ENCODE measurements at places on chromosomes 3 and 15.

DNA sequence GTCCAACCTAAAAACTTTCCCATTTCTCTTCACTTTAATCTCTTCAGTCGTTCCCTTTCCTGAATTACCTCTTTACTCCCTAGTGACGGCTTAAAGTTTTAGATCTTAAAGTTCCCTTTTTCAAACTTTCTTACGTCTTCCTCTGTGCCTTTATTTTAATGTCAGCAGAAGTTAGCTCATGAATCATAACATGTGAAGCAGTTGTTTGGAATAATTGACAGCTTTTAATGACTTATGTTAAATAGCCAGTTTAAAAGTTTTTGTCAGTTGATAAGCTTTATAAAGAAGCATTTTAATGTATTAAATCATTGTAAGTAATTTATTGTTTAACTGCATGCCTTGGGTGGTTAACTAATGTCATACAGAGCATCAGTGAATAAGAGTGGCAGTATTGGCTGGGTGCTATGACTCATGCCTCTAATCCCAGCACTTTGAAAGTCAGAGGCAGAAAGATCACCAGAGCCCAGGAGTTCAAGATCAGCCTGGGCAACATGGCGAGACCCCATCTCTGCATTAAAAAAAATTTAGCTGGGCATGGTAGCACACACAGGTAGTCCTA is 33.9 kb downstream of the PIK3CA start:
- DNase-seq, result no peak

DNA sequence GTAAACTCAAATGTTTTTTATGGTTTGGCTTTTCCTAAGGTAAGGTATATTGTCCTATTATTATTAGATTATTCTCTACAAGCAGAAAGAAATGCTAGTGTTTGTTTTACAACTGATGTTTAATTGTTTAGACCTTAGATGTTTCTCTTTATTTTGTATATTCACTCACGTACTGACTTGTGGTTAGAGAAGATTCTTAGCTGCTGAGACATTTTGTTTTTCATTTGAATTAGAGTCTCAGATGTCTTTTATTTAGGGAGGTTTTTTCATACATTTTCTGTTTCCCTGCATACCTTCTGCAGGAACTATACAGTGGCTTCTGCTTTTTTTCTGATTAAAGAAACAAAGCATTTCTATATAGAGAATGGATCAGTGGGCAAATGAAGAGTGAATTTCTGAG is 110.9 kb downstream of the MYRIP start:
- no peak for DNase-seq

DNA sequence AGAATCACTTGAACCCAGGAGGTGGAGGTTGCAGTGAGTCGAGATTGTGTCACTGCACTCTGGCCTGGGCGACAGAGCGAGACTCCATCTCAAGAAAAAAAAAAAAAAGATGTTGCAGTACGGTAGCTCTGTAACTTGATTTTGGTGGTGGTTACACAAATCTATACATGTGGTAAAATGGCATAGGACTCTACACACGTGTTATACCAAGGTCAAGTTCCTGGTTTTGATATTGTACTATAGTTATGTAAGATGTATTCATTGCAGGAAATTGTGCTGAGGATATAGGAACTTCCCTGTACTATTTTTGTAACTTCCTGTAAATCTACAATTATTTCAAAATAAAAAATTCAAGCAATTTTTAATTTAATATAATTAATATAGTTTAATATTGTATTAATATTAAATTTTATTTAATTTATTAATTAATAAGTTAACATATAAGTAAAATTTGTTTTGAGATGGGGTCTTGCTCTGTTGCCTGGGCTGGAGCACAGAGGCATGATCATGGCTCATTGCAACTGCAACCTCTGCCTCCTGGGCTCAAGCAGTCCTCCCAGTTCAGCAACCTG is 9.9 kb downstream of the MYD88 start:
- no peak for DNase-seq

DNA sequence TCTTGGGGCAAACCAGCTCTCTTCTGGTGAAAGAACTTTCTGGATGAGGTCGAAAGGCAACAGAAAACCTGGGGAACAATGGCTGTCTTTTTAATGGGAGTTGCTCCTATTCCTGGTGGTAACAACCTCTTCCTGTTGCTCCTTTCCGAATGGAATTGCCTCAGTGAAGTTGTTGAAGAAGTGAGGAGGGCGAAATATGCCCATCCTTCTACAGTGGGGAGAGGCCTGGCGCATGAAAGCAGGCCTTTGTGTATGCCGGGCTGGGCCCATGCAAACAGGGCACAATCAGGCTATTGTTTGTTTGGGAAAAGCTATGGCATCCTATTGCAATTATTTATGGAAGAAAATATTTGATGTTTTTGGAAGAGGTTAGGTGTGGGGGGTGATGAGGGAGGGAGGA is 166.9 kb downstream of the IGF1R start:
- DNase-seq, result no peak

GRCh38 chr3:36381311-36381956 is 1.1 kb downstream of the STAC start:
- DNase-seq, result no peak

GRCh38 chr15:26889298-26889898 is 22.5 kb downstream of the GABRA5 start:
- peak; percentile 19 for DNase-seq

GRCh38 chr3:152376351-152377183 is 107.8 kb downstream of the MBNL1 start:
- no peak for DNase-seq

DNA sequence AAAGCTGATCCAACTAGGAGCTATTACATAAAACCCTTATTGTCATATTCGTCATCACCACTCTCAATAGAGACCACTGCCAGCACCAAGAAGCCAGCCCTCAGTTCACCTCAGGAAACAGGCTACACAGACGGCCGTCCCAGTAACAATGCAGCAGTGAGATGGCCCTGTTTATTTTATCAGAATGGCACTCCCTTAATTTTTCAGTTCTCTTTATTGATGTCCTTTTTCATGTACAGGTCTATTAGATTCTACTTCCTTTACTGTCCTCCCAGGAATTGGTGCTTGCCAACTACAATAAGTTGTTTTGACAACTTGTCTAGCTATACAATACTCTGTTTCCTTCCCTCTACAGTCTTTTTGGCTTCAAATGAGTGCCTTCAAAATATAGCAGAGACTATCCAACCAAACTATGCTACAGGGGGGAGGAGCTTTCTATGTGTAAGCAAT is 272.5 kb downstream of the ZBTB20 start:
- DNase-seq, result no peak

- no peak for DNase-seq
These were observed 20.2 kb downstream of the ITGA11 start for GRCh38 chr15:68411735-68412134.

GRCh38 chr3:57292159-57292896 is at the start of gene ASB14:
Gene ASB14 (minus strand): TSS chr3:57292685. CDS start chr3:57292033, 652 bp downstream.
- no peak for DNase-seq

- DNase-seq, result no peak
These were observed 105.7 kb upstream of the ZPLD1 start for GRCh38 chr3:102329066-102329465.

DNA sequence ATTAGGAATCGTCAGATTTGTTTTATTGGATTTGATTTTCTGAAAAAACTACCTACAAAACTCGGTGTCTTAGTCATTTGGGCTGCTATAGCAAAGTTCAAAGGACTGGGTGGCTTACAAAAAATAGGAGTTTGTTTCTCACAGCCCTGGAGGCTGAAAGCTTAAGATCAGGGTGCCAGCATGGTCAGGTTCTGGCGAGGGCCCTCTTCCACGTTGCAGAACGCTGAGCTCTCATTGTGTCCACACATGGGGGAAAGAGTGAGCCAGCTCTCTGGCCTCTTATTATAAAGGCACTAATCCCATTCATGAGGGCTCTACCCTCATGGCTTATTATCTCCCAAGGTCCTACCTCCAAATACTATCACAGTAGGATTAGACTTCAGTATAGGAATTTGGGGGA is 40.6 kb upstream of the MRPS22 start:
- no peak for DNase-seq

- no peak for DNase-seq
These were observed 597.3 kb downstream of the NAALADL2 start for GRCh38 chr3:175456466-175456865.

GRCh38 chr3:23019596-23020300 is 183.4 kb upstream of the UBE2E2 start:
- peak; percentile 47 for DNase-seq

All from T1000 (cell line).